Motor neuron (in vitro differentiated cells): ENCODE measurements at places on chromosomes 13 and 19. TPM values are rescaled to one million over a fixed set of nuclear protein-coding genes. Genes with fewer than 3 reads are reported as not detected.

DNA sequence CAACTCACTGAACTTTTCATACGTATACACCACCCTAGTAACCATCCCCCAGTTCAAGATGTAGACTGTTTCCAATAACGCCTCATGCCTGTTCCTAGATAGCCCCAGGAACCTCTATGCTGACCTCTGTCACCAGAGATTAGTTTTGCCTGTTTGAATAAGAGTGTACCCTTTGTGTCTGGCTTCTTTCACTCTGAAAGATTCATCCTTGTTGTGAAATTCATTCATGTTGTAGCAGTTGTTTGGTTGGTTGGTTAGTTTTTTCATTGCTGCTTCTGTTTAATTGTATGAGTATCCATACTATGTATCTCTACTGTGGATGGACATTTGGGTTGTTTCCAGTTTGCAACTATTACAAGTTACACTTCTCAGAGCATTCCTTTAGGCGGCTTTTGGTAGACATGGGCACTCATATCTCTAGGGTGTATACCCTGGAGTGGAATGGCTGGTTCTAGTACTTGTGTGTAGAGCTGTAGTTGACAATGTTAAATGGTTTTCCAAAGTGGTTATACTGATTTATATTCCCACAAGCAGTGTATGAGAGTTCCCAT is 1.6 kb downstream of the RNASEH2B start:
- ATAC-seq, result no peak

The PSG11 gene
- 0.82 TPM in 1 of 2 replicates, not detected in the other for total RNA-seq

DNA sequence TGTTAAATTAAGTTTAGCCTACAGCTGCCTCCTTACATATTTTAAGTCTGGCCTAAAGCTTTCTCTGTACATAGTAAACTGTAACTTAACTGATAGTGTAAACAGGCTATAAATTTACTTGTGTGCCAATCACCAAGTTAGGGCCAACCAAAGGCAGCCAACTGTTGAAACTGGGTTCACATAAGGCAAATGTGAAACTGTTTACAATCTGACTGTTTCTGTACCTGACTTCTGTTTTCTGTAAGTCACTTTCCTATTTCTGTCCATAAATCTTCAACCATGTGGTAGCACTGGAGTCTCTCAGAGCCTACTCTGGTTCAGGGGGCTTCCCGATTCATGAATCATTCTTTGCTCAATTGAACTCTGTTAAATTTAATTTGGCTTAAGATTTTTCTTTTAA is 103.1 kb downstream of the RAP2A start:
- no peak for ATAC-seq

DNA sequence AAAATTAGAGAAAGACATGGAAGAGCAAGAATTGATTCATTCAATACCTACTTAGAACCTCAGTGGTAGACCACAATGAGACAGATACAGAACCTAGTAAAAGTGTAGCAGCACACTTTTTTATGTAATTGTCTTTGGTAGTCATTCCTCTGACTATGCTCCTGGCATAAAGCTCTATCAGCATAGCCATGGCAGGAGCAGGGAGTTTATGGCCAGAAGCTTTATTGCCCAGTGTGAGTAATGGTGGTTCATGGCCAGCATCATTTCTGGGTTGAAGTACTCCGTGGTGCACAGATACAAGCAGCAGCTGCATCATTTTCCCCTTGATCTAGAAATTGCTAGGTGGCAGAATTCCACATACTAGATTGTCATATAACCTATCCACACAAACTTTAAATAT is 352.6 kb downstream of the TBC1D4 start:
- ATAC-seq, result no peak

GRCh38 chr13:105202354-105202753 is 1333.1 kb downstream of the EFNB2 start:
- ATAC-seq, result no peak

DNA sequence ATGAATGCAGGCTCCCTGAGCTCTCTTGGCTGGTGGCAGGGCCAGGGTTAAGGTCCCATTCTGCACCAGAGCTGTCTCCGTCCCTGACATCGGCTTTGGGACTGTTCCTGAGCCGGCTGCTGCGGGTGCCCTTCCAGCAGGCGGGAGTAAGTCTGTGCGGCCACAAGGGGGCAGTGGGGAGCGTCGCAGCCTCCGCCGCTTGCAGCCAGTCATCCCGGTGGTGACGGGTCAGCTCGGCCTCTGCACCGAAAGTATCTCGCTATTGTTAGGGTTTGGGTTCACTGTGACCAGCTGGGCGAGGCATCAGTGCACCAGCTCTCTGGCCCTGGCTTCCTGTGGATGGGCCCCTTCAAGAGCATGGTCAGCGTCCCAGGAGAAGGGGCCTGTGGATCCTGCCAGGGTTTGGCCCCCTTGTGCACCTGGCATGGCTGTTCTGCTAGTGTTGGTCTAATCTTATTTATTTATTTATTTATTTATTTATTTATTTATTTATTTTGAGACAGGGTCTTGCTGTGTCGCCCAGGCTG is 15.1 kb downstream of the NDUFB7 start:
- ATAC-seq, result peak; percentile 56

The KLK5 gene
- total RNA-seq, result not detected in 2 replicates

DNA sequence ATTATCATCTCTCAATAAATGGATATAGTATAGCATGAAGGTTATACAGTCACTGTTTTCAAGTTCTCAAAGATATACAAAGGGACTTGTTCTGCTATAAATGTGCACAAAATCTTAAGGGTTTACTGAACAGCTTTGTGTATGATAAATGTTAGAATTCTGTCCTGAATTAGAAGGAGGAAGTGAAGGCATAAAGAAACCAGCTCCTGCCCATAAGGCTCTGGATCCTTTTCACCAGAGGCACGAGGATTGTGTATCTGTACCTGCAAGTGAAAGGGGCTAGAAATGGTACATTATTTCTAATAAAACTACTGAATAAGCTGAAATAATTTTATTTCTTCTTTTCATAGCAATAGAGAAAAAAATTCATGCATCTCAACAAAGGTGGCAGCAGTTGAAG is 32.4 kb downstream of the PHF11 start:
- ATAC-seq, result no peak

- no peak for ATAC-seq
These were observed 712 bp upstream of the RINL start for GRCh38 chr19:38878575-38879399.

GRCh38 chr19:29275266-29275665 is 62.3 kb upstream of the UQCRFS1 start:
- no peak for ATAC-seq
